ENCODE measurements at places on chromosomes 7 and 10.

GRCh38 chr7:149776289-149776688 is 2.9 kb upstream of the ZNF467 start:
- DNase-seq: no peak

GRCh38 chr7:44145479-44145968 is 4.4 kb upstream of the MYL7 start:
- no peak for DNase-seq

DNA sequence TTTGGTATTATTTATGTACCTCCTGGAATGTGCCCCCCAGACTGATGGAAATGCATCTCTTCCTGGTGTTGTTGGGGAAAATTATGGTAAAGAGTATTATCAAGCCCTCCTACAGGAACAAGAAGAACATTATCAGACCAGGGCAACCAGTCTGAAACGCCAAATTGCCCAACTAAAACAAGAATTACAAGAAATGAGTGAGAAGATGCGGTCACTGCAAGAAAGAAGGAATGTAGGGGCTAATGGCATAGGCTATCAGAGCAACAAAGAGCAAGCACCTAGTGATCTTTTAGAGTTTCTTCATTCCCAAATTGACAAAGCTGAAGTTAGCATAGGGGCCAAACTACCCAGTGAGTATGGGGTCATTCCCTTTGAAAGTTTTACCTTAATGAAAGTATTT is 17.0 kb downstream of the CSGALNACT2 start:
- no peak for DNase-seq

DNA sequence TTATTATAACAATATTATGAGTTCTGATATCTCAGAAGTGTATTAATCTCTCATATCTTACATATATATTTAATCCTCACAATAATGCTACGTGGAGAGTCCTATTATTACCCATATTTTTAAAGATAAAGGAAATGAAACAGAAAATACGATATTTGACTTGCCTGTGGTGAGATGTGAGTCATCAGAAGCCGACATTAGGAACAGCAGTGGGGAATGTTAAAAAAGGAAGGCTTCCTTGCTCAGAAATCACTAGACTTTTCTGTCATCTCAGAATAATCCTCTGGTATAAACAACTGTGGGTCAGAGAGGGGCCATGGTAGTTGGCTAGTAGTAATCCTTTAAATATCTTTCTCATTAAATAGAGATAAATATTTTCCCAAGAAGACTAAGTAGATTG is 402.3 kb upstream of the PCDH15 start:
- no peak for DNase-seq

DNA sequence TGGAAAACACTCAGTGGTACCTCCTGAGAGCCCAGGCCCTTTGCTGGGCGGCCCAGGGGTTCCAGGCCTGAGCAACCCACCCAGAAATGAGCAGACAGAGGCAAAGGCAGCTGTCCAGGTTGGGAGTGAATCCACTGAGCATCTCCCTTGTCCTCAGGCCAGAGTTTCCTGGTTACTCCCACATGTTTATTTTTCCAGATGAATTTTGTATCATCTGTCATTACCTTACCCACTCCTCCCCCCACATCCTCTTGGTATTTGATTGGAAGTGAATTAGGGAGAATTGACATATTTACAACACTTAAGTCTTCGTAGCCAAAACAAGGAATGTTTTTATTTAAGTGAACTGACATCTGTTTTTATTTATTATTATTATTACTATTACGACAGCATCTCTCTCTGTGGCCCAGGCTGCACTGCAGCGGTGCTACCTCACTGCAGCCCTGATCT is 13.2 kb upstream of the LMBR1 start:
- DNase-seq: no peak

DNA sequence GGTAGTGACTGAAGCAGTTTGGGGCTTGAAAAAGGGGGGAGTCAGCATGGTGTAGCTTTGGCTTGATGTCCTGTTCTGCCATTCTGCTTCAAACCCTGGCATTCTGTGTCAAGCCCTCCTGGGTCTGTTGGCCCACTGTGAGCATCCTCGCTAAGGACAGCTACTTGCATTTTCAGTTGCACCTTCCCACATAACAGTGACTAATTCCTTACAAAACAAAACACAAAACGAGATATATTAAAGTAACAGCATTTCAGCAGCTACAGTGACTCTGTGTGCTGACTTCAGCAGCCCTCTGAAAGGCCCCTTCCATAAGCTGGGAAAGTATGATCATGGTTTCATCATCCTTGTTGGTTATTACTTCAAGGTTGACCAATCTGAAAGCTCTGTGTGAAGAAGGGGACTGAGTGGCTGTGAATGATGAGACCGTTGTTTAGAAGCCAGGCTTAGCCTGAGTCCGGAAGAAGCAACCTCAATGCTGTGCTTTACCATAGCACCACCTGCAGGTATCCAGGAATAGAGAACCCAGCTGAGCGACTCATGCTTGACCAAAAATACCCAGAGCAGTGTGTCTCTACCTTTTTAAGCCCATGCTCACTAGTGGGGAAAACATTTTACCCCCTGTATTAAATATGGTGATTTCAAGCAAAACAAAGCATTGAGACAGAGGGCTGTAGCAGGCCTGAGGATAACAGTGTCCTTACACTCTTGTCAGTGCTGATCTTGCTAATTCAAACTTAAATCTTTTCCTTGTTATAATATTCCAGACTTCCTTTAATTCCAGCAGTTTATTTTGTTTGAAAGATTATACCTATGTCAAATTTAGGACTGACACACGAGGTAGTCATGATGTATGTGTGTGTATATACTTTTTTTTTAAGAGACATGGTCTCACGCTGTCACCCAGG is 42.6 kb upstream of the CC2D2B start:
- DNase-seq: no peak

GRCh38 chr10:113382691-113383090 is 170.2 kb upstream of the HABP2 start:
- DNase-seq: no peak

GRCh38 chr7:66880053-66880452 is 41.0 kb upstream of the TMEM248 start:
- DNase-seq: no peak

GRCh38 chr7:152975076-152975475 is 215.5 kb downstream of the ACTR3B start:
- DNase-seq: no peak

GRCh38 chr10:71742301-71743088 is 22.9 kb upstream of the C10orf105 start:
- DNase-seq: no peak

GRCh38 chr10:103192089-103192450 is 1.0 kb downstream of the NT5C2 start:
- DNase-seq: no peak

GRCh38 chr7:127532151-127532550 is 53.2 kb downstream of the GCC1 start:
- no peak for DNase-seq

GRCh38 chr10:71704816-71705215 is 14.8 kb downstream of the C10orf105 start:
- DNase-seq: no peak

- no peak for DNase-seq
Observed at GRCh38 chr10:115136616-115137015, 43.5 kb downstream of the ATRNL1 start.

DNA sequence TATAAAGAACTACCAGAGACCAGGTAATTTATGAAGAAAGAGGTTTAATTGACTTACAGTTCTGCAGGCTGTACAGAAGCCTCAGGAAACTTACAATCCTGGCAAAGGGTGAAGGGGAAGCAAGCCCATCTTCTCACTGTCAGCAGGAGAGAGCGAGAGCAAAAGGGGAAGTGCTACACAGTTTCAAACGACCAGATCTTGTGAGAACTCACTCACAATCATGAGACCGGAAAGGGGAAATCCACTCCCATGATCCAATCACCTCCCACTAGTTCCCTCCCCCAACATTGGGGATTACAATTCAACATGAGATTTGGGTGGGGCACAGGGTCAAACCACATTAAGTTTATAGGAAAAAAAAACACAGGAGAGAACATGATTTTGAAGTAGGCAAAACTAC is 222.1 kb upstream of the SHH start:
- DNase-seq: no peak

- DNase-seq: no peak
Observed at GRCh38 chr7:39898867-39899266, 51.2 kb upstream of the CDK13 start.

GRCh38 chr7:13198727-13199126 is 511.3 kb downstream of the ARL4A start:
- DNase-seq: no peak

DNA sequence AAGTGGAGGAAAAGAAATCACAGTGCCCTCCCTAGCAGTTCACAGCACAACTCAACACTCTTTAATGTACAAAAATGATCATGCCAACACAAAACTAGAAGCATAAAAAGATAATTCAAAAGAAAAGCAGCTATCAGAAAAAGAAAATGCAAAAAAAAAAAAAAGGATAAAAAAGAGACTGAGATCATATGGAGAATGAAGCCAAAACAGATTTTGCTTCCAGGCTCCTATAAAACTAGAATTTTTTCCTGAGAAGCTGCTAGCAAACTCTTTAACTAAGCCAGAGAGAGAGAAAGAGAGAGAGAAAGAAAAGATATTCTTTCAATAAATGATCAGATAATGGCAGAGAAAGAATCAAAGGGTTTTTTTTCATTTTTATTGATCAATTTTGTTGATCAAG is 288.0 kb upstream of the ANKRD30A start:
- DNase-seq: no peak

- no peak for DNase-seq
Observed at GRCh38 chr10:124997771-124998623, 56.1 kb downstream of the ZRANB1 start.

All from NCI-H526 treated with DMSO at 0.1 percent for 48 hours (cell line).